NCI-H510A treated with DMSO at 0.1 percent for 48 hours (cell line): ENCODE measurements at places on chromosomes 1 and 21.

DNA sequence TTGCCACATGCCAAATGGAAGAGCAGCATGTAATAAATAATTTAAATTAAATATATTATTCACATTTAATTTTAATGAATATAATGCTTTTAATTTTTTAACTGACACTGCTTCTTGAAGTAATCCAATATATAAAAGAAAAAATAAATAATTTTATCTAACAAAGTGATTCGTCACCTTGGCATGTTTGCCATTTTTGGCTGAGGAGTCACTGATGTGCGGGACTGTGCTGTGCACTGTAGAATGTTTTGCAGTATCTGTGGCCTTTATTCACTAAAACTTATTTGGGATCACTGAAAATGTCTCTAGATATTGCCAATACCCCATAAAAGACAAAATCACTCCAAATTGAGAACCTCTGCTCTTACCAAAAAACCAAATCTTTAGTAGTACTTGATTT lies 807.8 kb downstream of the BRINP3 start:
- DNase-seq: no peak

DNA sequence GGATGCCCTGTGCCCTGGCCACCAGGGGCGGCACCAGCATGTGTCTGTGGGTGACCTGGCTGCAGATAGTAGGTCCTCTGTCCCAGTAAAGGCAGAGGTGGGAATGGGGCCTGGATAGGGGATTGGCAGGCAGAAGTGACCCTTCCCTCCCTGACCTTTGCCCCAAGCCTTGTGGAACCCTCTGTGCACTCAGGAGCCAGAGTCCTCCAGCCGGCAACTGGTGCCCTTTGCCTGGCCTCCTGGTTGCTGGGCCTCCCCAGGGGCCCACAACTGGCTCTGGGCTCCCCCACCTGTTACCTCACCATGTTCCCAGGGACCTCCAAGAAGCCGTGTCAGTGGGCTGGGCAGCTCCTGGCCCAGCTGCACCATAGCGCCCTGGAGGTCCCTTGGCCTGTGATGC lies 10.0 kb downstream of the PLCH2 start:
- no peak for DNase-seq

- DNase-seq: no peak
These were observed 214.5 kb upstream of the CAMK1G start for GRCh38 chr1:209368864-209369598.

DNA sequence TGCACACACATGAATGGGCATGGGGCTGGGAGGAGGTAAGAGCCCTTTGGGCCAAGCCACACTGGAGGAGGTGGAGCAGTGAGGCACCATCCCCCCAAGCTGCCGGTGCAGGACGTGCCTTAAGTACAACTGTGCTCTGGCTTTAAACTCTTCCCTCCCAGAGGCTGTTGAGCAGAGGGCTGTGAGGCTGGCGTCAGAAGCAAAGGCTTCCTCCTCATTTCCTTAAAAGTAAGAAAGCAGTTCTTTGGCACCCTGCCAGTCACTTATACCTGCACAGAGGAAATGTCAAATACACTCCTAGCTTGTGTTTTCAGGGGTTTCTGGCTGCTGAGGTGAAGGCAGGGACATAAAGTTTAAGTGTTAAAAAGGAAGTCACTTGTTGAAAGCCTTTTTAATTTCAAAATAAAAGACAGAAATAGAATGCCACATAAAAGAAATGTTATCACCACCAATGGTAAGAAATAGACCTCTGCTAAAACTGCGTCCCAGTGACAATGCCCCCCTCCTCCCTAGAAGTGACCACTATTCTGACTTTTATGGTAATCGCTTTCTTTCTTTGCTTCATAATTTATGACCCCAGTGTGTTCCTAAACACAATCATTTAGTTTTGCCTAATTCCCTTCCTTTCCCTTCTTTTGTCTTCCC lies 33.0 kb downstream of the LAMC2 start:
- DNase-seq: peak; percentile 55

GRCh38 chr1:33001282-33001681 lies 35.4 kb downstream of the AK2 start:
- no peak for DNase-seq

DNA sequence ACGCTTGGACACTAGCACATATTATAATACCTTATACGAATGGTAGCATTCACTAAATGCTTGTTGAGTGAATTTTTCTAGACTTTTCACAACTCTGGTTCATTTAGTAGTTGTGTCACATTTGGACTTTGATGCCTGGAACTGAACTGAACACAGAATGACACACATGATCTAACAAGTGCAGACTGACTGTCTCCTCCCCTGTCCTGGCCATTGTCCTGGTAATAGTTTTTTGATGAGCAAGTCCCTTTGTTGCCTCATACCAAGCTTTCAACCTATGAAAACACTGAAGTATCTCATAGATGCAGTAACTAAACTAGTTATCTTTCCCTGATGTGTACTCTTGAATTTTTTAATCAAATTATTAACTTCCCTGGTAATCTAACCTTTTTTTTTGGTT lies 66.4 kb downstream of the LRRC8D start:
- no peak for DNase-seq

- no peak for DNase-seq
These were observed 1560.3 kb downstream of the MRPL39 start for GRCh38 chr21:24046829-24047443.

DNA sequence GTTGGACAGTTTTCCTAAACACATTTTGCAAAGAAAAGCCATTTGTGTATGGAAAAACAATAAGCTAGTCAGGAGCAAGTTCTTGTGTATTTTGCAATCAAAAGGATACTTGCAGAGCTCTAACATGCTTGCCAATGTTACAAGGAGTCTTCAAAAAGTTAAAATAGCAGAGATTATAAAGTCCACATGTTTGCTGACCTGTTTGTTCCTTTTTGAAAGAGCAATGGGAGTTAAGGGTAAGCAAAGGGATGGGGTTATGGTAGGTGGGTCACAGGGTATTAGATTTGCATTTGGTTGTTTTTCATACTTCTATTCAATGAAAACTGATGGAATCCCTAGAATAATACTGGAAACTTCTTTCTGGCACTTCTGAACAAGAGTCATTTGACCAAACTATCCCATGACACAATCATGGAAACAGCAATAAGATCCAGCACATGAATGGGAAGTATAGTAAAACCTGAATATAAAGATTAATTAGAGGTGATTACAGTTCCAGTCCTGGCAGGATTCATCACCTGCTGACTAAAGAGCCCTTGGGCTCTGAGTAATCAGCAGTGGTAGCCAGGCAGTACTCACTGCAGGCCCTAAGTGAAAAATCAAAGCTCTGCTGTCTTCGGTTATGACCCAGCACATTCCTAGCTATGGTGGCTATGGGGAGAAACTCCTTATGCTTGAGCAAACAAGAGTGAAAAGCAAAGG lies 27.1 kb upstream of the ZC3H11B start:
- no peak for DNase-seq

GRCh38 chr1:167092653-167093052 lies 1.2 kb upstream of the STYXL2 start:
- DNase-seq: no peak

DNA sequence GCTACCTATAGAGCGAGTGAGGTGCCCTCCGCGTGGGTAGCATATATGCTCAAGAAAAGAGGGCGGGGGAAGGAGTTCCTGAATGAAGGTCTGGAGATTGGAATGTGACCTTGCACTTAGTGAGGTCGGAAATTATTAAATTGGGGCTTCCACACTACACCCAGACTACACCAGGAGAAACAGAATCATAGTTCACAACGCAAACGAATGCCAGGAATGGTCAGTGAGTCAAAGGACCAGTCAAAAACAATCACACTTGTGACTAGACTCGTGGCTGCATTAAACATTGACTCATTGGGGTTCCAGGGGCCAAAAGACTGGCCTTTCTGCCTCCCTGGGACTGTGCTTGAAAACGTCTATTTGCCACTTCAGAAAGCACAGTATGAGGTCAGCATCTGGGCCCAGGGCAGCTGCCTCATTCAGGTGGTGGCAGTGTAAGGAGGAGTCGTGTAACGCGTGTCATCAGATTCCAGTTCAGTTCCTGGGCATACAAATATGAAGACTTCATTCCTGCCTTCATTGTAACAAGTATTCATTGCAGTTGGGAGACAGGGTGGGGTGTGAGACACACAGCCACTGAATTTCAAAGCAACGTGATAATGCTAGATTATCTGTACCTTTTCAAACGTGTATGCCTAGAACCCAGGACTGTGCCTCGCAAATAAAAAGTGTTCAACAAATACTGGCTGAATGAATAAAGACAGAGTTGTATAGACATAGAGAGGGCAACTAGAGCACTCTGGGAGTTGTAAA lies at the start of gene YOD1:
Gene YOD1 (minus strand): TSS at position 18 of the 753 bp plus-strand sequence. CDS start 178 bp downstream, outside the sequence.
- peak; percentile 70 for DNase-seq

- DNase-seq: no peak
These were observed 1000.6 kb upstream of the PRMT6 start for GRCh38 chr1:106055855-106056254.
